ENCODE measurements at places on chromosomes 2 and 18. TPM values are rescaled to one million over a fixed set of nuclear protein-coding genes. Genes with fewer than 3 reads are reported as not detected.

The RAX gene
- not detected for total RNA-seq

The TMEM169 gene
- 0.66 TPM for total RNA-seq

The CHST9 gene
- not detected for total RNA-seq

The TRAPPC8 gene
- 54.8 TPM for total RNA-seq

The UGT1A10 gene
- not detected for total RNA-seq

The MYO7B gene
- total RNA-seq = under 0.01 TPM

The SALL3 gene
- not detected for total RNA-seq

The DCTN1 gene
- total RNA-seq = 196 TPM

The TGFA gene
- not detected for total RNA-seq

The SOWAHC gene
- total RNA-seq = 16.3 TPM

The CTDSP1 gene
- total RNA-seq = 36.7 TPM

The KLF7 gene
- total RNA-seq = 22.9 TPM

The LHCGR gene
- not detected for total RNA-seq

The DAW1 gene
- not detected for total RNA-seq

The PTH2R gene
- 0.25 TPM for total RNA-seq

The GKN2 gene
- not detected for total RNA-seq

The GIGYF2 gene
- total RNA-seq = 68.5 TPM

The UGT1A6 gene
- not detected for total RNA-seq

The ANKRD30BL gene
- not detected for total RNA-seq

The PDE11A gene
- total RNA-seq = 0.33 TPM

The ITGA4 gene
- 83.0 TPM for total RNA-seq

The C2orf66 gene
- total RNA-seq = 0.12 TPM

The ICOS gene
- total RNA-seq = not detected

The SPTBN1 gene
- 243 TPM for total RNA-seq

The SFT2D3 gene
- total RNA-seq = 5.5 TPM

The BMP10 gene
- total RNA-seq = not detected

The GPR45 gene
- not detected for total RNA-seq

The IL1R2 gene
- total RNA-seq = not detected

The C2orf92 gene
- 2.5 TPM for total RNA-seq

The SLC11A1 gene
- total RNA-seq = 0.25 TPM

The ELOA2 gene
- total RNA-seq = not detected

The GRHL1 gene
- total RNA-seq = 0.37 TPM

The NEU2 gene
- not detected for total RNA-seq

The TTN gene
- total RNA-seq = 1.7 TPM

The TCF23 gene
- total RNA-seq = not detected

The AGXT gene
- total RNA-seq = under 0.01 TPM

The MOGAT1 gene
- not detected for total RNA-seq

The PRKAG3 gene
- total RNA-seq = not detected

The CENPA gene
- 7.7 TPM for total RNA-seq

The SH2D6 gene
- 1.4 TPM for total RNA-seq

The AQP12A gene
- total RNA-seq = not detected

The CNRIP1 gene
- 31.3 TPM for total RNA-seq

The CLEC4F gene
- total RNA-seq = not detected

The ANKRD62 gene
- not detected for total RNA-seq

The LTBP1 gene
- total RNA-seq = 502 TPM

Data from uterine smooth muscle cell (primary cell).